Cortex of kidney (tissue), 1 donor: ENCODE measurements at places on chromosomes 13 and 19.

DNA sequence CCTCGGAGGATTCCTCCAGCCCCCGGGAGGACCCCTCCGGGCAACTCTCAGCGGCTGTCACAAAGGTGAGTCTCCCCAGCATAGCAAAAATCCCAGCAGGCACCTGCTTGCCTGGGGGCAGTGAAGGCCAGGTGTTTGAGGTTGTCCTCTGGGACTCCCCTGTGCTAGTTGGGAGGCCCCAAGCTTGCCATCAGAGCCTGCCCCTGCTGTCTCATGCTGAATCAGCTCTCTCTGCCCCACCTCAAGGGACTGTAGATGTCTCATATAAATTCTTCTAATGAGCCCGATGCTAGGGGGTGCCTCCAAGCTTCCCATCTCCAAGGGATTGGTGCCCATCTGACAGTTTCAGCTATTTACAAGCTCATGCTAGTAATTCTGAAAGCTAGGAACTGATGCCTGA, 53.6 kb downstream of the NWD1 start:
- DNase-seq, result no peak

- DNase-seq, result no peak
These were observed 171.4 kb downstream of the SUCLA2 start for GRCh38 chr13:47829690-47830089.

- no peak for DNase-seq
These were observed 74.0 kb downstream of the CAB39L start for GRCh38 chr13:49369866-49370265.

DNA sequence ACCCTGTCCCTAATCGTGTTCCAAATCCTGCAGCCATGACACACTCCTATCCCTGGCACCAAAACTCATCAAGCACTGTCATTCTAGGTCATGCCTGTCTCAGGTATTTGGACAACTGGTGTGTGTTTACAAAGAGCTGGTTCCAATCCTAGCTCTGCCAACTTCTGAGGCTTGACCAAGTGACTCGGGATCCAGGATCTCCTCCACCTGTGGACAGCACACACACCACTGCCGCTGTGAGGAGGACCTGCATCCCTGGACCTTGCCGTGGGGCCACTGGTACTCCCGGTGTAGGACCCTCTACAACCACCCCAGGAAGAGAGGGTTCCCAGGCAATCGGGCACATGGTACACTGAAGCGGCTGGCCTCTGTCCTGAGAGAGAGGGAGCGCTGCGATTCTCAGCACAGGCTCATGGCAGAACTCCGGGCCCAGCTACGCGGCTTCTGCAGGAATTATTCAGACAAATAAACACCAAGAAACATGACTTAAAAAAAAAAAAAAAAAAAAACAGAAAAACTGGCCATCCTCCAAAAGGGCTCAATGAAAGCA, 20.4 kb downstream of the MLLT1 start:
- no peak for DNase-seq

GRCh38 chr19:39223703-39224279, 19.7 kb upstream of the SYCN start:
- DNase-seq, result no peak

- DNase-seq, result no peak
These were observed 21.7 kb upstream of the C1QTNF9B start for GRCh38 chr13:23919006-23919405.
